ENCODE measurements at places on chromosomes 5 and 9.
A peak's percentile ranks its signal among the peaks of the same experiment; 100 is the strongest.

DNA sequence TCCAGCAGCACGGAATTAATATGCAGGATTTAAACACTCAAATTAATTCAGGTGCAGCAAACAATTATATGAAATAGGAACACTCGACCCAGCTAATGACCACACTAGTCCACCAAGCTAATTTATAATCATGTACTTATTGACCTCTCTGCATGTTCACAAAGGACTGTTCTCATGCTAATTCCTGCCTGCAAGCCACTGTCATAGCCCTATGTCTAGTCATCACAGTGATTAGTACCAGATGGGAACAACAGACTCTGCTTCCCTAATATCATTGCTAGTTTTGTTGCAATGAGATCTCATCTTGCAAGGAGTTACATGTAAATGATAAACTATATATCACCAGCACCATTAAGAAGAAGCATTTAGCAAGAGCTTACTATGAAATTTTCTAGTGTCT, 553.0 kb upstream of the GRAMD2B start:
- DNase-seq: no peak

- DNase-seq: no peak
Observed at GRCh38 chr5:153517241-153517611, 26.8 kb downstream of the GRIA1 start.

GRCh38 chr9:72936679-72937078, 16.2 kb downstream of the ALDH1A1 start:
- no peak for DNase-seq

- DNase-seq: no peak
Observed at GRCh38 chr5:74028406-74028805, 402.4 kb downstream of the ARHGEF28 start.

GRCh38 chr5:178411083-178411482, 178.5 kb upstream of the PHYKPL start:
- no peak for DNase-seq

DNA sequence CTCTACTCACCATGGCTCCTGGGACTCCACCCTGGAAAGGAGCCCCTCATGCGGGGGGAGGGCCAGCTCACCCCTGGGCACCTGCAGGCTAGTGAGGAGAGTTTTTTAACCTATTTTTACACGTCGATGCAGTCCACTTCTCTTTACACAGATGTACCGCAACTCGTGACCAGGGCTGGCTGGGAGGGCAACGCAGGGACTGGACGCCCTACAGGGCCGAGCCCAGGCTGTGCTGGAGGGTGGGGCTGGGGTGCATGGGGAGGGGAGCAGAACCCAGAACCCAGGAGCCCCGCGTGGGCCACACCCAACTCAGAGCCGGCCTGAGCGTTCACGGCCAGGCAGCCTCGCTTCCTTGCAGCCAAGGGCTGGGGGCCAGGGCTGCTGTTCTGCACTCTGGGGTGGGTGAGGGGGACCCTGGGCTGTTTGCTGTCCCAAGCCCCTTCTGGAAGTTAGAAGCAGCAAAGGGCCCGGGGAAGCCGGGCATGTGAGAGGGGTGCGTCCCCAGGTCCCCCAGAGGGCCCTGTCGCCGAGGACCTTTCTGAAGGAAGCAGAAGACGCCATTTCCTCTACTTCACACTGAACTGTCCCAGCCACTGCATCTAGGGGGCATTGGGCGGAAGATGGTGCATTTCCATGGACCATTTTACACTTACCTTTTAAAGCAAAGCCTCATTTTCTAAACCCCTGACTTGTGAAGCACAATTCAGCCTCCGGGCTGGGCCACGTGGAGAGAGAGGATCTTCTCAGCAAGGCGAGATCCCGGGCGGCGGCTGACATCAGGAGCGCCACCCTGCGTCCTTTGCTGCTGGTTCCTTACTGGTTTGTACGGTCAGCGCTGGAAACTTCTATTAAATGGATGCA, 90.5 kb downstream of the KCNT1 start:
- no peak for DNase-seq

DNA sequence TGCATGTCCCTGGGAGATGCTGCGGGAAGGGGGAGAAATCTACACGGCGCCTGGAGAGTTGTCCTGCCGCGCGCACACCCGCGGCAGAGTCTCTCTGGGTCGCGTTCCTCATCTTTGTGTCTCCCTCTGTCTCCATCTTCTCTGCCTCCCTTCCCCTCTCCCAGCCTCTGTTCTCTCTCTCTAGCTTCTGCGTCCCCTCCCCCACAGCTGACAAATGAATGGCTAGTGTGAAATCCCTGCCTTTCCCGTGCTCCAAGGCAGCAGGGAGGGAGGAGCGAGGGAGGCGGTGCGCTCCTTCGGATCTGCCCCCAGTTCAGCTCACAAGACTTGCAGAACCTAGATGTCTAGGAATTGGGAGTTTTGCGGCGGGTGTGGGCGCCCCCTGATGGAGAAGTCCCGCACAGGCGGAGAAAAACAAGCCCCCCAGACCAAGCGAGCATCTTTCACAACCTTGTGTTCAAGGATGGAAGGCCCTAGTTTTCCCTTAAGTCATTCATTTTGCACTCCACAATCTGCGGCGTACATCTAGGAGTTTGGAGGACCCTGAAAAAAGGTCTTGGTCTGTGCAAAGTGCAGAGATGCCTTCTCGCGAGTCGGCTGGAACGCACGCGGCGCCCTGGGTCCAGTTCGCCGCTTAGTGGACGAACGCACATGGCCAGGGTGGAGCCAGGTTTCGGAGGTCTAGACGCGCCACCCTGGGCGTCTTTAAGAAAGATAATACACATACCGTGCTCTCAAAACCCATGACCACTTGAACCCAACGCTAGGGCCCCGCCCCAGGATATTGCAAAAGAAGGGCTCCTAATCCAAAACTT, 2.0 kb downstream of the VCAN start:
- DNase-seq: peak; percentile 46

- DNase-seq: no peak
Observed at GRCh38 chr5:157594257-157594656, 18.7 kb upstream of the ADAM19 start.

GRCh38 chr5:132089363-132089762, 15.8 kb downstream of the CSF2 start:
- DNase-seq: no peak

DNA sequence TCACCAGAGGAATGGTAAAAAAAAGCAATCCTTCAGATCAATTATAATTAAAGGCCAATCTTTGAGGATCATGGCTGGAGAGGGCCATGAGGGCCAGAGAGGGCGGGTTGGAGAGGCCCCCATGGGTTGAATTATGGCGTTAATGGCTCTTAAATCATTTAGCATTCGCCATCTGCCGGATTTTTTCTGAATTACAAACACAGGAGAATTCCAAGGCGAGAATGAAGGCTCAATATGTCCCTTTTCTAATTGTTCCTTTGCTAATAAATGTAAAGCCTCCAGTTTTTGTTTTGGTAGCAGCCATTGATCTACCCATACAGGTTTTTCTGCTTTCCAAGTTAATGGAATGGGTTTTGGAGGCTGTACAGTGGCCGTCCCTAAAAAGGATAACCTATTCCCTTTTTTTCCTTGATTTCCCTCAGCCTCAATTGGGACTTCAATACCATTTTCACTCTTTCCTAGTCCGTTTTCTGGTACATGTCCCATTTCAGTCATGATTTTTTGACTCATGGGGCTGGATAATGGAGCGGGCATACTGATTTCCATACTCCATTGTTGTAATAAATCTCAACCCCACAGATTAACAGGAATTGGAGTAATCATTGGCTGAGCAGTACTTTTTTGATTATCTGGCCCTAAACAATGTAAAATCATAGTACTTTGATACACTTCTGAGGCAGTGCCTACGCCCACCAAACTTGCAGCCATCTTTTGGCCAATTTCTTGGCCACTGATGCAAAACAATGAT, 6.7 kb upstream of the TMEM141 start:
- DNase-seq: no peak

GRCh38 chr5:148443998-148444397, 60.2 kb downstream of the FBXO38 start:
- no peak for DNase-seq

- DNase-seq: no peak
Observed at GRCh38 chr9:95443301-95443700, 73.5 kb downstream of the PTCH1 start.

DNA sequence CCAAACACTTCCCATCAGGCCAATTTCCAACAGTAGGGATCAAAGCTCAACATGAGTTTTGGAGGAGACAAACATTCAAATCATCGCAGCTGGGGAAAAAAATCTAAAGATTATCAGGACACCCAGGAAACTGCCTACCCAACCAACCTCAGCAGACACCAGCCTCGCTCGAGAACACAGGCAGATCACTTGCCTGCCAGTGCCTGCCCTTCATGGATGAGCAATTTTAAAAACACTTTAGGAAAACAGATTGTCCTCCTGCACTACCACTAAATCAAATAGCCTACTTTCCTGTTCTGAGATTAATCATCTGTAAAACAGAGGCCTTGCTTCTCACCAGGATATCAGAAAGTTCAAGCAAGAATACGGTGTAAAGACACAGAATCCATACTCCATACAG, 14.7 kb upstream of the TMEM174 start:
- no peak for DNase-seq

DNA sequence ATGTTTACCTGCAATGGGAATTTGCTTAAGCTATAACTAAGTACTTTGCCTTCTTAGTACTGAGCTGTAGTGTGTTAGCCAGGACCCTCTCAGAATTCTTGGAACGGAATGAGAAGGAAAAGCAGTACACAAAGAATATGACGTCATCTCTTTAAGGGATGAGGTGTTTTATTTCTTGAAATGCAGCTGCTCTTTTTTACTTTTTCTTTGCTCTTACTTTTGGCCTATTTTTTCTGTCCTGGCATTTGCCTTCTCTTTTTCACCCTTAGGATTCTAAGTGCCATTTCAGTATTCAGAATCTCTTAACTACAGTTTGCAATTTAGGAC, 10.1 kb downstream of the KIF2A start:
- DNase-seq: no peak

GRCh38 chr9:128344931-128345605, 4.7 kb downstream of the SLC27A4 start:
- DNase-seq: no peak

DNA sequence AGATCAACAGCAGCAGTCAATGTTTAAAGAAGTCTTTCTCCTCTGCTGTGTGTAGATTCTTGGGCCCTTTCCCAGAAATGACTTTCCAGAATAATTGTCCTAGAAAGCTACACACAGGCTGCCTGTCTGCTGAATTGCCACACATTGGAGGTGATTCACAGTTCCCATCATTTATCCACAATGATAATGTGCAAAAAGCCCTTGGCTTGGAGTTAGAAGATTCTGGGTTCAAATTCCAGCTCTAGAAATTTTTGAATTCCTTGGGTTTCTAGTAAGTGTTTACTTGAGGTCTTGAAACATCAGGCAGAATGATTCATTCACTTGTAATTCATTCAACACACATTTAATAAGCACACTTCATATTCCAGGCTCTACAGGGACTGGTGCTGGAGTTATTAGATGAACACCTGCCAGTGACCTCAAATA, 28.6 kb upstream of the EPB41L4B start:
- DNase-seq: peak; percentile 34

- DNase-seq: peak; percentile 46
Observed at GRCh38 chr5:176365351-176366231, at the start of gene ARL10. ARL10 (plus strand) TSS chr5:176365487; CDS start chr5:176365564, 77 bp downstream.

GRCh38 chr9:131755541-131756198, 15.8 kb upstream of the RAPGEF1 start:
- DNase-seq: peak; percentile 81

GRCh38 chr9:21672140-21672539, 130.3 kb upstream of the MTAP start:
- no peak for DNase-seq

GRCh38 chr9:113221800-113222481, 597 bp downstream of the SLC31A1 start:
- no peak for DNase-seq

DNA sequence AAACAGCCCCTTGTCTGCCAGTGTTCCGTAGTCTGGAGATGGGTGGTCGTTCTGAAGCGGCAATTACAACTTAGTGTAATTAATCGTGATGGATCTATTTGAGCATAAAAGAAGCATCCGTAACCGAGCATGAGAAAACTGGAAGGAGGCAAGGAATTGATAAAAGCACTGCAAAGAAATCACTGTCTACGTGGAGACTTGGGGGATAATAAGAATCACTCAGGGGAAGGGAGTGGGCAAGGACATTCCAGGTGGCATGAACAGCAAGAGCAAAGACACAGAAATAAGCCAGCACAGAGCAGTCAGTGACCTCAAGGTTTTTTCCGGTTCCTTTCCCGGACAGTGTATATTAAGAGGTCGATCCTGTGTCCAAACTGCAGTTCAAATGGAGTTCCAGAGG, 35.0 kb downstream of the TLR4 start:
- no peak for DNase-seq

DNA sequence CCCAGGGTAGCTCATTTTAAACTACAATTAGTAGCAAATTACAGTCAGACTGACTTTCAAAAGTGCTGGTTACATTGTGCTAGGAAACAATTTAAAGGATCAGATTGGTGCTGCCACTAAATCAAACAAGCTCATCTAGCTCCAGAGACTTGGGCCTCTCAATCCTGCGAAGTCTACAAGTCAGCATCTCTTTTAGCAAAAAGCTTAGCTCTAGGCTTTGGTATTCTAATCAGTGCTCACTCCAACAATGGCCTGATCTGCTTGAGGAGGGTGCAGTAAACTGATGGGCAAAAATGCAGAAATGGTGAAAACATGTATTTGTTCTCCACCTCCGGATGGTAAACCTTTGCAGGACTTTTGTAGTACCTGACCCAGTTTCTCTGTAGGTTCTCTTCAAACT, 47.0 kb upstream of the SEMA6A start:
- no peak for DNase-seq

DNA sequence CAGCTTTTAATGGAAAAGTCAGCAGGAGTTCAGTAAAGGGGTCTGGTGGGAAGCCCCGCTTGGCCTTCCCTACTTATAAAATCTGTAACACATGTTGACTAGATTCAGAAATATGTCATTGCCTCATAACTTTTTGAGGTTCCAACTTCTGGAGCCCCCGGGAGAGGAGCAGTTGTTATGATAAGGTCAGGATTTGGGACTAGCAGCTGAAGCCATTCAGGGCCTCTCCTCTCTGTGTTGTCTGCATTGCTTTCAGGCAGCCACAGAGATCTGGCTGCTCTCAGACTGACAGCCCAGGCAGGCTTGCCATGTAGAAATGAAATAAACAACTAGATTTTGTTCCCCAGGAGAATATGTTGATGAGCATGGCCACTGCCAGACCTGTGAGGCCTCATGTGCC, 167.1 kb downstream of the RFK start:
- no peak for DNase-seq

- DNase-seq: peak; percentile 7
Observed at GRCh38 chr5:141135030-141135717, at the start of gene PCDHB5. PCDHB5 (plus strand) TSS chr5:141135206; CDS start chr5:141135435, 229 bp downstream.

GRCh38 chr5:171387970-171388815, 544 bp downstream of the NPM1 start:
- peak; percentile 72 for DNase-seq

- DNase-seq: no peak
Observed at GRCh38 chr5:171823269-171823668, 37.7 kb downstream of the SMIM23 start.

DNA sequence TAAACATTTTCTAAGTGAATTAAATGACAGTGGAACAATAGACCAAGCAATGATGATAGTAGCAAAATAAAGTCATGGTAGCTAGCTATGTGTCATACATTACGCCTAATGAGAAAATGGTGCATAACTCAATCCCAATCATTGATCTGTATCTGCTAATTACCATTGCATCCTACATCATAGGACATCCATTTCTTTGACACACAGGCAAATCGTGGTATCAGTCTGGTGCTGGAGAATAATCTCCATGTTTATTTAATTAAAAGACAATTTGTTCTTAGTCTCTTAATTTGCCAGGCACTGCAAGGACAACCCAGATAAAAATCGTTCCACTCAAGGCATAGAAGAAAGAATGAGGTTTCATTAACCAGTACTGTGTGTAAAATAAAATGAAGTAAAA, 89.6 kb upstream of the SMC5 start:
- DNase-seq: no peak

GRCh38 chr5:81486711-81487110, 92.8 kb upstream of the ACOT12 start:
- DNase-seq: no peak
